Skeletal muscle tissue (tissue), 5 donors: ENCODE measurements at places on chromosomes 16 and 17. TPM values are rescaled to one million over a fixed set of nuclear protein-coding genes. Genes with fewer than 3 reads are reported as not detected.

FAAP100 gene
- 7.8 TPM for total RNA-seq

HIGD1B gene
- 8.9 TPM for total RNA-seq

CD300E gene
- total RNA-seq = 0.52 TPM

STAC2 gene
- total RNA-seq = not detected

TNFSF13 gene
- 2.1 TPM for total RNA-seq

GRIN2C gene
- total RNA-seq = 2.1 TPM

QPRT gene
- 34.4 TPM for total RNA-seq

KRTAP3-2 gene
- total RNA-seq = not detected

CCL17 gene
- total RNA-seq = not detected

ALOX12B gene
- total RNA-seq = not detected

TTC19 gene
- total RNA-seq = 15.7 TPM

SLC5A10 gene
- not detected for total RNA-seq

DNAH17 gene
- under 0.01 TPM for total RNA-seq

HS3ST3A1 gene
- total RNA-seq = 2.1 TPM

TRPV3 gene
- 0.52 TPM for total RNA-seq

KRTAP4-5 gene
- total RNA-seq = not detected

TENT4B gene
- 5.7 TPM for total RNA-seq

COG8 gene
- 36.0 TPM for total RNA-seq

PRDM7 gene
- total RNA-seq = not detected

NTN1 gene
- 6.8 TPM for total RNA-seq
